Trophoblast cell (in vitro differentiated cells and primary cell): ENCODE measurements at places on chromosomes 2 and 18.

GRCh38 chr2:96509114-96509846 lies 4.1 kb upstream of the NEURL3 start:
- DNase-seq = peak; percentile 92

DNA sequence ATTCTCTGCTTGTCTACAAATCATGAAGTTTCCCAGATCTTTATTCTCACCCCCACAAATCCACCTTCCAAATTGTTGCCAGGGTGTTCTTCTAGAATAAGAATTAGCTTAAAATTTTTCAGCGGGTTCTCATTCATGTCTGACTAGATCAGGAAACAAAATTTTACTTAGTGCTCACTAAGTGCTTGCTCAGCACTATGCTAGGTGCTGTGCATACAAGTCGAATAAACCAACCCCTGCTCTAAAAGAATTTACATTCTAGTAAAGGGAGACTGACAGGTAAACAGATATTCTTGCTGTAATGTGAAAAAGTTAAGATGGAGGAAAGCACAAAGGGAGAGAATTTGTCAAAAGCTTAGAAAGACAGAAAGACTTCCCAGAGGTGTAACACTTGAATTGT lies 2.4 kb upstream of the FSIP2 start:
- no peak for DNase-seq

- DNase-seq = peak; percentile 22
Measured at GRCh38 chr2:112646791-112647689, 1.3 kb downstream of the SLC20A1 start.

GRCh38 chr18:3051718-3052410 lies 38.9 kb upstream of the LPIN2 start:
- DNase-seq = no peak

- no peak for DNase-seq
Measured at GRCh38 chr18:39596891-39597290, 2031.3 kb upstream of the CELF4 start.

DNA sequence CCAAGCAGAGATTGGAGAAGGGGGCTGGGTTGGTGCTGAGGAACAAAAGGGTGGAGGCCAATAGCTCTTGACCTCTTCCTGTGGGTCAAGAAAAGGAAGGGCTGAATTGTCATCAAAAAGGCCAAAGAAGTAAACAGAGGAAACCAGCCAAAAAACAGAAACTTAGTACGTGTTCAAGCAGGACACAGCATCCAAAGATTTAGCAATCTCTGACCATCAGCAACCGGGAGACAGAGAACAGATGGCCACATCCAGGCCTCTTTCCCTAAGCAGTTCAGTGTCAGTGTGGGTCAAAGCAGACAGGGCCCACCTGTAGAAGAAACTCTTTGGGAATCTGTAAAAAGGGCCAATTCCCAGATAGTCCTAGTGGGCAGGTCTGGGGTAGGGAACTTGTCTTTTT lies 2.9 kb downstream of the DNPEP start:
- no peak for DNase-seq
